ENCODE measurements at places on chromosomes 7 and 10.

- no peak for DNase-seq
Observed at GRCh38 chr7:157854066-157854891, 517.5 kb downstream of the DNAJB6 start.

- peak; percentile 22 for DNase-seq
Observed at GRCh38 chr7:44921607-44922350, 36.4 kb upstream of the PURB start.

GRCh38 chr10:113680190-113681111 is 739 bp downstream of the CASP7 start:
- no peak for DNase-seq

DNA sequence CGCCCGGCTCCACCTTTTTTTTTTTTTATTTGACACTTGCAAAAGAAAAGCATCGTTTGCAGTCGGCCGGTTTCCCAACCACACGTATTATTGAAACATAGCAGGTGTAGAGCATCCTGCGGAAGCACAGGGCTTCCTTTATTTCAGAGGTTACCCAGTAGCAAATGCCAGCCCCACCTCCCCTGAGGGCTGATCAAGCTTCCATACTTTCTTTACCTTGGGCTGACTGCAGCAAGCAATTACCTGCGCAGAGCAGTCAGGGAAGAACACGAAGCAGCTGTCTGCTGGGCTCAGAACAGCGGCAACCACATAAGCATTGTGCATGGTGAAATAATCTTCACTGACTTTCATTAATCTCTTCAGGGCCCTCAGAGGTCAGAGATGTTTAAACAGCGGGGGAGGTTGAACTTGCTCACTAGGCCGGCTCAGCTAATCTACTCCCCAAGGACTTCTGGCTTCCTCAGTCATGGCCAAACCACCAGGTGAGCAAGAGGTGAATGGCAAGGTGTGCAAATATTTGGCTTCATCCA is 784.7 kb upstream of the AUTS2 start:
- peak; percentile 97 for DNase-seq

GRCh38 chr10:60615541-60615940 is 162.7 kb upstream of the CDK1 start:
- no peak for DNase-seq

- DNase-seq: no peak
Observed at GRCh38 chr10:36533316-36533715, 592.1 kb upstream of the ANKRD30A start.

- no peak for DNase-seq
Observed at GRCh38 chr10:29555746-29556481, 78.9 kb downstream of the SVIL start.

GRCh38 chr10:33709008-33709753 is 374.7 kb upstream of the NRP1 start:
- no peak for DNase-seq

- no peak for DNase-seq
Observed at GRCh38 chr7:68478326-68478725, 1119.9 kb upstream of the AUTS2 start.

GRCh38 chr7:46844486-46844885 is 737.4 kb downstream of the TNS3 start:
- DNase-seq: no peak

GRCh38 chr7:155191901-155192478 is 105.7 kb upstream of the INSIG1 start:
- DNase-seq: no peak
